NCI-H82 (cell line): ENCODE measurements at places on chromosomes 5 and 9.

DNA sequence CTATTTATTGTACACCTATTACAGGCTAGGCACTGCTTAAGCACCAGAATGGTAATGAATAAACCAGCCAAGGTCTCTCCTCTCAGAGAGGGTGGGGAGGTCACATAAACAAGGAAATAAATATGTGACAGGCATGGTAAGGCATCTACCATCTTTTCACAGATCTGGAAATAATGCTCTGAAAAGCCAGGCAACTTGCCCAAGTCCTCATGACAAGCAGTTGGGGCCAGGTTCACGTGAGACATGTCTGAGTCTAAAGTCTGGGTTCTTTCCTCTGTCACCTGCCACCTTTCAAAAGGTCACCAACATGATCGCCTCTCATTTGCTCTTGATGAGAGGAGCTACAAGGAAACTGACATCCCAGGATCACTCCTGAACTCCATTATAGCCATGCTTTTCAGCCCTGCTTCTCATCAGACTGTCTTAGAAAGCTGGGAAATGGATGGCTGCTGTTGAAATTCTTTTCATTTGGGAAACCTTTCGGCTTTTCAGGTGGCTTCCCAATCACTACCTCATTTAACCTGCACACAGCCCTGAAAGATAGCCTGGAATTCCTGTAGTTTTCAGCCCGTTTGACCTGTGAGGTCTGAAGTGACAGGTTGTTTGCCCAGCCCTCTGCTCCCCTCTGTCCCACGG lies 123.1 kb downstream of the CRB2 start:
- DNase-seq, result no peak

DNA sequence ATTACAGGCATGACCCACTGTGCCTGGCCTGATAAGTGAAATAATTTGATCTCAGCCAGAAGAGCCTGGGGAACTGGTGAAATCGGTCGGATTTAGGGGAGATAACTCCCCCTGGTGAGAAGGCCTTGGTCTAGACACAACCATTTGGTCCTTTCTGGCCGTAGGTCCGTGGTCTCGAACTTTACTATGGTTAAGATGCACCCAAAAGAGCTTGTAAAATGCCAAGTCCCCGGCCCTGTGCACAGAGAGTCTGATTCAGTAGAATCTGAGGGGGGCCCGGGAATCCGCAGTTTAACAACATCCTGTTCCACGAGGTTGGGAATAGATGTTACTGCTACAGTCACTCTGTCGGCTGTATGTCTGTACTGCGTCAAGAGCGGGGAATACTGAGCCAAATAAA lies 140.7 kb downstream of the C9orf50 start:
- DNase-seq, result no peak

DNA sequence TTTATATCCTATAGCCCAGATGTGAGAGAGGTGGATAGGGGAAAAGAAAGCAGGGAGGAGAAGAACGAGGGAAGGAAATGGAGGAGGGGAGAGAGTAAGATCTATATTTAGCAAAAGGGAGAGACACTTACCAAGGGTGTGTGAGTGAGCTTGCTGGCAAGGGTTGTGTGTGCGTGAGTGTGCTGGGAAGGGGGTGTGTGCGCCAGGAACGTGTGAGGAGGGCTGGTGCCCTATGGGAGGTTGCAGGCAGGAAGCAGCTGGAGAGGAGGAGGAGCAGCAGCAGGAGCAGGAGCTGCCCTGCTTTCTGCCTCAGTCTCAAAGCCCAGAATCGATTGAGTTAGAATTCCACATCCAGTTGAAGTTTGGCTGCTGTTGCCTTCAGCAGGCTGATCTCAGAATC lies 148.3 kb upstream of the RUSC2 start:
- no peak for DNase-seq

DNA sequence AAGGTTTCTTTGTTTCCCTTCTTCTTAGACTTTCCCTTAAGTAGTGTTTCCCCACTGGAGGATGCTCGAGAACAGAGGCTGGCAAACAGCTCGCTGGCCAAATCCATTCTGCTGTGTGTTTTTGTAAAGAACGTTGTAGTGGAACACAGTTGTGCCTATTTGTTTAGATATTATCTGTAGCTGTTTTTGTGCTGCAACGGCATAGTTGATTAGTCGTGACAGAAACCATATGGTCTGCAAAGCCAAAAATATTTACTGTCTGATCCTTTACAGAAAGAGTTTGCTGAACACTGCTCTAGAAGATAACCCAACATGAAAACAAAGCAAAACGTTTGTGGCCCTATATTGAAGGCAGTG lies 47.0 kb upstream of the EGFLAM start:
- DNase-seq, result no peak

- DNase-seq, result peak; percentile 5
These were observed 69.6 kb upstream of the SLC30A5 start for GRCh38 chr5:69024241-69024651.

- peak; percentile 95 for DNase-seq
These were observed 325.7 kb upstream of the WWC1 start for GRCh38 chr5:167965710-167966109.

DNA sequence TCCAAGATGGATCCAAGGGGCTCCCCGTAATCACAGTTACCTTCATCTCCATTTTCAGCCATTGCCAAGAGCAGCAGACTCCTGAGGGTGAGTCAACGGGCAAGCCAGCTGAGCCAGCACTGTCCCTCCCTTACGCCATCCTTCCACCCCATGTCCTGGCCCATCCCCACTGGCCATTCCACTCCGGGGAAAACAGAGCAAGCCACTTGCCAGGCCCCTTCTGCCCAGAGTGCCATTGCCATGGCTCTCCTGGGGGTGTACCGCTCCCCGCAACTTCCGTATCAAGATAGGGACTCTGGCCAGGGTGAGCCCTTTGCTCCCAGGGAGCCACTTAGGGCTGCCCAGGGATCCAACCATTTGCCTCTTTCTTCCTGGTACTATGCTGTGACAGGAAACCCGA lies 48.9 kb upstream of the CDKN2AIPNL start:
- no peak for DNase-seq

DNA sequence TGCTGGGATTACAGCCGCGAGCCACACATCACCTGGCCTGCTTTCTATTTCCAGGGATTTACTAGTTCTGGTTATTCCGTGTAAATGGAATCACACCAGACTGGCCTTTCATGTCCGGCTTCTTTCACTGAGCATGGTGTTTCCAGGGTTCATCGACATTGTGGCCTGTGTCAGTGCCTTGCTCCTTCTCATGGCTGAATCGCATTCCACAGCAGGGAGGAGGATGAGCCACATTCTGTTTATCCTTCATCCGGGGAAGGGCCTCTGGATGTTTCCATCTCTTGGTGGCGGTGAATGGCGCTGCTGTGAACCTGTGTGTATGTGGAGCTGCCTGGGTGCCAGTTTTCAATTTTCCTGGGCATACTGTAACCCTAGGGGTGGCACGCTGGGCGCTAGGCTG lies 58.7 kb upstream of the RNU6ATAC start:
- DNase-seq, result no peak

DNA sequence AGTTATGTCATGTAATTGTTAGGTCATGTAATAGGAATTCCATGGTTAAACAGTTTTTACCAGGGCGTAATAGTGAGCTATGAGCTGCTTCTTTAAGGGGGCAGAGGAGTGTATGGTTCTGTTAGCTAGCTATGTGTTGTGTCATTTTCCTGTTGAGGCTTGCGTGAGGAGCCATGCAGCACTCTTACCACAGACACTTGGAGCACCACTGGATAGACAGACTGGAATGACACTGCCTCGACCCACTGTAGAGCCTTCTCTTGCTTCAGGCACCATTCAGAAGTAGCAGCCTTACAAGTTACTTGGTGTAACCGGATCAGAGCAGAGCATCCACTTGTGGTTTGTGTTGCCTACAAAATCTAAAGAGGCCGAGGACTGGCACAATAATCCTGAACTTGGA lies 28.3 kb upstream of the STOM start:
- DNase-seq, result no peak

DNA sequence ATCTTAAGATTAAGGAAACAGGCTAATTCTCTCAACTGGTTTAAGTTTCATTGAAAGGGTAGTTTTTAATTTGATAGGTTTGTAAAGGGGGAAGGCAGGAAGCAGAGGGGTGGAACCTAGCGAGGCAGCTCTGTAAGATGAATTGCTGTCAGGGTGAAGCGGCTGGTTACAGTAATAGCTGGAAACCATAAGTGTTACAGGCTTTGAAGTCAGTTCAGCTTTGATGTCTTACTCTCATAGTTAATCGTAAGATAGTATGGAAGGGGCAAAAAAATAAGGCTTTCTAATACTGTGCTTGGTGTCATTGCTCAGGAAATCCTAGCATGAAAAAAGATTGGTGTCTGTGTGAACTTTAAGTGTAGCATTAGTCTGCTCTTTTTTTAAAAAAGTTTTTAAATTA lies 20.3 kb downstream of the POU5F2 start:
- DNase-seq, result peak; percentile 18

- DNase-seq, result no peak
These were observed 27.3 kb downstream of the ANP32B start for GRCh38 chr9:98010445-98010844.

- DNase-seq, result no peak
These were observed 215.6 kb downstream of the EFNA5 start for GRCh38 chr5:107455111-107455544.

DNA sequence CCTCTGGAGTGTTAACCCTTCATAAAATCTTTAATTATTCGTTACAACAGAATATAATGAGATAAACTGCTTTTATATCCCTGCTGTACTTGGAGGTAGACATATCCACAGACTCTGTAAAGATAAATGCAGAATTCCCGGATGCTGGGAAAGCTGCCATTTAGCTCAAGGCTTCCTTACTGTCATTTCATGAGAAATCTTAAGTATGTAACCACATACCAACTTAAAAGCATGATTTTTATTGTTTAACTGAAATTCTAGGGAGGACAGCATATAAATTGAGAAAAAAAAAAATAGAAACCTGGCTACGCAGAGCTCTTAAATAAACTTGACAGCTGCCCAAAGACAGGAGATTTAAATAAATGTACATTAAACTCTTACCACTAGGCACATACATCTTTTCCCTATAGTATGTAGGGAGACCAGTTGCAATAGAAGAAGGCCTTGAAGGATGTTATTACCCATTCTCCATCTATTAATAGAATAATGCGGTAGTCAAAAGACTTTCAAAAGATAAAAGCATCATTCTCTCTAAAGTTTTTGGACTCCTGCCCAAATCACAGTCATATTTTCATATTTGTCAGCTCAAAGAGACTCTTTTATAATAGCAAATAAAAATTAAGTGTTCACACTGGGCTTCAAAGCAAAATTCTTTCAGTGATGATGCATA lies 373.8 kb downstream of the NDUFS4 start:
- DNase-seq, result no peak

DNA sequence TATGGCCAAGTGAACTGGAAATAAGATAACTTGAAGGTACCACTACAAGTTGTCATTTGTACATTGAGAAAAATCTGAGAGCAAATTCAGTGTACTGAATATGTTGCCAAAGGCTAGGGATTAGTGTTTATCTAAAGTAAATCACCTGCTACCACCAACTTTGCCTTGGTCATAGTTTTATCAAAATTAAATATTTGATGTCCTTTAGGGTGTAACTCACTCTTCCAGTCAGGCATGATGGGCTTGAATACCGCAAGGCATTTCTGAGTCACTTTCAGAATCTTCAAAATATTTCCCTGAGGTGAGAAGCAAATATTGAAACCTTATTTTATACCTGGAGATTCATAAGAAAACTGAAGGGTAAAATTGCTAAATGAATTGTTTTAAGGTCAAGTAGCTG lies 1338.6 kb upstream of the ACO1 start:
- no peak for DNase-seq

GRCh38 chr9:15966471-15966870 lies 413.6 kb downstream of the CCDC171 start:
- no peak for DNase-seq

GRCh38 chr9:76216161-76216649 lies 178.0 kb downstream of the RFK start:
- no peak for DNase-seq

DNA sequence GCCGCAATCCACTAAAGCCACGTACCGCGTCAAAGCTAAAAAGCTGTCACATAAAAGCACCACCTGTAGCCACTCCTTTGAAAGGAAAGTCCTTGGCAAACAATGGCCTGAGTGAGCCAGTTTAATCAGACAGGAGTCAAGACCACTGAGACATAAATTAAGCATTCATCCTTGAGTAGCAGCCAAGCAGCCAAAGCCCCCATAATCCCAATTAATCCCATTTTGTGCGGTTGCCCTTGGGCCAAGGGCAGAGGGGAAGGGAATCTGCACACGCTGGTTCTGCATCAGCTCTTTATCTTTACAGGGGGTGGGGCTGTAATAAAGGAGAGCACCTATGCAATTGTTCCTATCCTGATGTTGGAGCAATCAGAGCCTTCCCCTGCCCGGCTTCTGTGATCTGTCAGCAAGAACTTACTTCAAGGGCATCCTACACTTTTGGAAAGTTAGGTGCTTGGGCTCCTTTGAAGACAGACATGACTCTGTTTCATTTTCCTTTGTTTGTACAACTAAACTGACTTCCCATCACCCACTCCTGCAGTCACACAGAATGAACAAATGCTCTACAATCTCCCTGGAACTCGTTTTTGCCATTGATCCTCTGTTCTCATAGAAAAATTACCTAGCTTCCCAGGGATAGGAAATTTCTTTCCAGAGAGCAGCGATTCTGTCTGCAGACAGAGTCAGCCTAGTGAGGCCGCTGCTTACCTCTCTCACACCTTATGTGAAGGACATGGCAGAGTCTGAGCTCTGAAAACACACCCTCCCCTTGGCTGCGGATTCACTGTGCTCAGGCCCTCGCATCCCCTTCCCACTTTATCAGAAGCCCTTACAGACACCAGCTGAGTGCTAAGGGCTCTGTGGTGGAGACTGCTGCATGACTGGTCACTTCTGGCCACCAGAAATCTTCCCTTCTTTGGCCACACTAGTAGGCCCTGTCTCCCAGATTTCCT lies 116.2 kb upstream of the TBCA start:
- DNase-seq, result peak; percentile 99

GRCh38 chr5:132753135-132753987 lies 6.1 kb downstream of the CCNI2 start:
- peak; percentile 62 for DNase-seq

DNA sequence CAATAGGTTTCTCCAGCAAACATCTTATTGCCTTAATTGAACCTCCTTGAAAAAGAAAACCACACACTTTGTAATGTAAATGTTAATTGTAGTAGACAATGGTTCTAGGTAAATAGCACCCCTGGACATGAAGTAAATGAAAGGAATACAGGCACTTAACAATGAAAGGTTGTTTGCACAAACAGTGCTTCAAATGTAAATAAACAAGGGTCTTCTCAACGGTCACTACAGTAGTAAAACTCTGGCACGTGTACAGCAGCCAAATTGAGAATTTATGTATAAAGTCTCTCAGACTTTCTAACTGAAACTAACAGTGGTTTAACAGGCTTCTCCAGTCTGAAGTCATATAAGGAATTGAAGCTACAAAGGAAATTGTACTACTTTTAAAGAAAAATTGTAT lies 218.3 kb downstream of the MEF2C start:
- no peak for DNase-seq

- peak; percentile 65 for DNase-seq
These were observed 148.0 kb downstream of the TARS1 start for GRCh38 chr5:33588654-33589372.

GRCh38 chr5:7516253-7516652 lies 120.3 kb downstream of the ADCY2 start:
- no peak for DNase-seq

DNA sequence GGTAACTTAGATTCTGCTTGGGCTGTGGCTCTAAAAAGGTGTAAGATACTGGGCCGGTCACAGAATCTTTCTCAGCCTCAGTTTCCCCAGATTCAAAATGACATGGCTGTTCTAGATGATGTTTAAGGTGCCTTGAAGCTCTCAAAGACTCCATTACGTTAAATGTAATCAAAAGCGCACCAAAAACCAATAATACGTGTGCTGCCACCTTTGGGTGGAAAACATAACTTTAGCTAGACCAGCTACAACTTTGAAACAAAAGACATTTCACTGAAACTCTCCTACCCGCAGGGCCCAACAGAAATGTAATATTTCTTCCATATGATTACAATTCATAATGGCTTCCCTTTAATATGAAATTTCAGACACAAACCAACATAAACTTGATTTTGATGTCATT lies 35.0 kb upstream of the PCSK5 start:
- peak; percentile 27 for DNase-seq
